ENCODE measurements at places on chromosomes 4 and X.

DNA sequence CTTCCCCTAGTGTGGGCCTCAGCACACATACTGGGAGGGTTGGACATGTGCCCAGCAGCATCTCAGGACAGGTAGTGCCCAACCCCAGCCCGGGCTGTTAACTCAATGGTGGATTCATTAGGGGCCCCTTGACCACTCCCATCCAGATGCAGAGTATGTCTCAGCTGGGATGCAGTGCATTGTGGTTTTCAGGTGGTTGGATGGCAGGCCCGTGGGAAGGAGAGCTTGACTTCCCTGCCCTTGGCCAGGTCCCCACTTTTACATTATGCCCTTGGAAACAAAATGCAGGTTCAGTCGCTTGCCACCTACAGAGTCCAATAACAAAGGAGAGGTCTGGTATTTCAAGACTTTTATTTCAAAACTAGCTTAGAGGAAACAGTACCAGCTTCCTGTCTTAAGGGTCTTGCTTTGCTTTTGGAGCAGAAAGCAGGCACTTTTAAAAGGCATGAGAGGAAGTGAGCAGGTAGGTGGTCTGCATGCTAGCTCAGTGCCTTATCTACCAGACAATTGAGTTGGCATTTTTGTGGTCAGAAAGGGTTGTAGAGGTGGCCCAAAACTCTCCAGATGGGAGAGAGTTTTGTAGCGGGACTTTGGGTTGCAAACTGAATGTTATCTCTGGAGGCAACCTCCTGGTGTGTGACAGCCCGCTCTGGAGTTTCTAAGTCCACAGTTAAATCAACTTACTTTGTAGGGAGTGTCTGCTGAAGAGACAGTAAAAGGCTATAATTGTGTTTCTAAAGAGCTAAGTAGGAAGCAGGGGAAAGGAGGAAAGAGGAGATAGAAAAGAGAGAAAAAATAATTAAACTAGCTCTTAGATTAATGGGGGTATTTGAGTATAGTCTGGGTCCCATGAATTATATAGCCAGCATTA is 171.0 kb downstream of the GALNTL6 start:
- DNase-seq: no peak

GRCh38 chr4:45621971-45622370 is 501.9 kb downstream of the GABRG1 start:
- no peak for DNase-seq

DNA sequence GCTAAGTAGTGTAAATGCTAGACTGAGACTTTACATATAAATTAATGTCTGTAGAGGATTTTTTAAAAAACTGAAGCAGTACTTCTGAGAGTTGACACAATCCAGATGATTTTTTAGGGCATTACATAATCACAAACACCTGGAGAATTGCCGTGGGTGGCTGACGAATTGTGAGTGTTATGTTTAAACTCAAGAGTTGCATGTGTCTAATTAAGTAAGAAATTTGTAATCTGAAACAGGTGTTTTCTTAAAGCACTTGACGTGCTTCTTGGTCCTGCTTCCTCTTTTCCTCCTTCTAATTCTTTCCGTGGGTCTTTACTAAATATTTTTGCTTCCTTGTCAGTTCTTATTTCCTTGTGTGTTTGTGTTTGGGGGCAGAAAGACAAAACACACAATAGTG is 27.8 kb downstream of the PIR start:
- no peak for DNase-seq

GRCh38 chrX:109534933-109535332 is 1.7 kb upstream of the NXT2 start:
- DNase-seq: no peak

DNA sequence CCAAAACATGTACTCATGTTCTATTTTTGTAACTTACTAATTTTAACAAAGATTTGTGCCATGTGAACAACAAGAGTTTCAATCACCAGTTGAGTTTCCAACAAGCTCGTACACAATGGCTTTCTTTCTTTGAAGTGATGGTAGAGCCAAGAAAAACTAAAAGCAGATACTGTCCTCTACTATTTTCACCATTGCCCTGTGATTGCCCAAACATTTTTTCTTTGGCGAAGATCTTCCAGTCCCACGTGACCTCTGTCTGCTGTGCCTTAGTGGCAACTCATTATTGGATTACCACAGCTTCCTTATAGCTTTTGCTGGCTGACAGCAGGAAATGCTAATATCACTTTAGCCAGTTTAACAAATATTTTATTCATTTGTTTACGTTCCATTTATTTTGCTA is 1147.1 kb downstream of the STIM2 start:
- DNase-seq: no peak

- DNase-seq: no peak
Observed at GRCh38 chr4:110586131-110586850, 36.6 kb downstream of the PITX2 start.

- peak; percentile 2 for DNase-seq
Observed at GRCh38 chrX:22520128-22520828, 247.6 kb downstream of the CBLL2 start.

DNA sequence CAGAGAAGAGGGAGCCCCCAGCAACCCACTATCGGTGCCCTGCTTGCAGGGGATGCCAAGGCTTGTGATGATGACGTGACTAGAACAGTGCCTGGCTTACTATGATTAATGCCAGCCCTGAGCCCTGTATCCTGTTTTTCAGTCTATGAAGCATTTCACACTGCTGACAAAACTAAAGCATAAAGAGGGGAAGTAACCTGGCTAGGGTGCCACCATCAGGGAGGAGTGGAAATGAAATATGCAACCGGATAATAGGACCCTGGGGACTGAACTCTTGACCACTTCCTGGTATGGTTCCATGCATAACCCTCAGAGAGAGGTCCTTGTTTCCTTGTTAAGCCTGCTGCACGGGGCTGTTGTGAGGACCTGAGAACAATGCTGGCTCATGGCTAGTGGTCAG is 50.3 kb downstream of the MED28 start:
- DNase-seq: no peak

- DNase-seq: no peak
Observed at GRCh38 chr4:88751258-88752075, 53.8 kb upstream of the NAP1L5 start.

- DNase-seq: no peak
Observed at GRCh38 chrX:143664302-143664701, 28.4 kb upstream of the SLITRK4 start.

DNA sequence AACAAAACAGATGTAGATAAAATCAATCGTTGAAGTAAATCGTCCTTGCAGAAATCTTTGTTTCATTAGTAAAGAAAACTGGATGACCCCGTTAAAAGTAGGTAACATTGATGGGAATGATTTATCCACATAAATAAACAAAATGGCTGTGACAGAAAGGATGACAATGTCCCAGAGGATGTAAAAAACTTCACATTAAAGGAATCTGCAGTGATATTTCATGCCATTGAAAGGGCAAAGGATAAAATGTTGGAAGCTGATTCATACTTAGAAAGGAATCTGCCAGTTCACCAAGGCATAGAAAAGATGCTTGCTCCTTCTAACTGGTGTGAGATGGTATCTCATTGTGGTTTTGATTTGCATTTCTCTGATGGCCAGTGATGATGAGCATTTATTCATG is 24.2 kb upstream of the EPGN start:
- no peak for DNase-seq

DNA sequence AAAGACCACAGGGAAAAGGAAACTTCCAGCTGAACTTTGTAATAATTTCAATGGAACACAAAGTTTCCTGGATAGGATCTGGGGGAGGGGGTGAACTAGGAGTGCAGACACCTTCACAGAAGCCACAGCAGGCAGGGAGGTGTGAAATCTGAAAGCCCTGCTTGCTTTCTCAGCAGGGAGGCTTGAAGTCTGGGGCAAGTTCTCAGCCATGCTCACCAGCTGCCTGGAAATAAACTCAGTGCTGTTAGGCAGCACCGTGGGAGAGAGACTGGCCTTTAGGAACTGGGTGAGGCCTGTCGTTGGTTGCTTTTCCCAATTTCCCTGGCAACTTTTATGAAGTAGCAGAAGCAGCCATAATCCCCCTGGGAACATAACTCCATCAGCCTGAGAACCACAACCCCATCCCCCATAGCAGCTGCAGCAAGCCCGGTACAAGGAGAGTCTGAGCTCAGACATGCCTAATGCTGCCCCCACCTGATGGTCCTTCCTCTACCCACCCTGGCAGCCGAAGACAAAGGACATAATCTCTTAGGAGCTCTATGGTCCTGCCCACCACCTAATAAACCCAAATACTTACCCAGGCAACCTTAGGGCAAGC is 39.2 kb upstream of the NMU start:
- no peak for DNase-seq

- DNase-seq: no peak
Observed at GRCh38 chrX:119647552-119648420, 41.6 kb upstream of the NKRF start.

DNA sequence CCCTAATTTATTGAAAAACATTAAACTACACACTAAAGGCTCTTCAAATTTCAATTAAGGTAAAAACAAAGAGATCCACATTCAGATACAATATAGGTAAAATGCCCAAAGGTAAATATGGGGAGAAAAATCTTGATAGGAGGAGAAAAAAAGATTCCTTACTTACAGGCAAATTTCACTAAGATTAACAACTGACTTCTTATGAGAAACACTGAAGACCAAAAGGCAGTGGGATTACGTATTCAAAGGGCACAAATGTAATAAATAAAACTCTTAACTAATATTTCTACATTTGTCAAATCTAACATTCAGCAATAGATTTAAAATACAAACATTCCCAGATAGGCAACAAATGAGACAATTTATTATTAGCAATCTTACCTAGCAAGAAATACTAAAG is 829.3 kb downstream of the SH3BGRL start:
- no peak for DNase-seq

DNA sequence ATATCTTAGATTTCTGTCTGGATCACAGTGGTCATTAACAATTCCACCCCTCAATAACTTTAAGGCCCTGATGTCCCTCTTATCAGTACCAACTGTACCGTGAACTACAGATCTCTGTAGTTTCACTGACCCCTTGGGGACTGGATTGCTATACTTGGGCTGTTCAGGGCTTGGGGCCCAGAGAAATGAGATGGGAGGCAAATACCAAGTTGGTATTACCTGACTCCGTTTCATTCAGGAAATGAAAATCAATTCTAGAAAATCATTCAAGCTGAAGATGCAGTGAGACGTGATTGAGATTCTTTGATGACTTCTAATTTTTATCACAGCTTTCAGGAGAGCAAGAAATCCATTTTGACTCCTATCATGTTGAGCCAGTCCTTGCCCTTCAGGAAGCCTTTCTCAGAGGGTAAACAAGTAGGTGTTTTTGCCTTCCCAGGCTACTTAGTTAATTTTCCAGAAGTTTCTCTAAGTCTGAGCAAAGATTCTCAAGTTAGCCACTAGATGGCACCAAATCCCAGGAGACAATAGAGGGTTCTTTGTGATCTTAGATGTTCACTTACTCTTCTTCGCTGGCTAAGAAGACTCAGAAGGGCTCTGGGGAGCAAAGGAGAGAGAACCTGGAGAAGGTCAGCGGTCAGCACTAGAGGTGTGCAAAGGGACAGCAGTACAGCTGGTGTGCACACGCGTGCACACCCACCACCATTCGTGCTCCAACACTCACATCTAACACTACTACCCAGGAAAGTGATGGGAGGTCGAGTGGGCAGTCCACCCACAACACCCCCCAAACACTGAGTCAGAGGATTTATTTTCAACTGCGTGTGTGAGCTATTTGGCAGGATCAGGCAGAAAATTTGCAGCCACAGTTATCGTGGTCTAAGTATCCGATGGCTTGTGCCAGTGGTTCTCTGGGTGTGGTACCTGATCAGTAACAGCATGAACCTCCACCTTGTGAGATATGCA is 7.4 kb downstream of the HNRNPH2 start:
- DNase-seq: no peak

GRCh38 chrX:149074398-149074797 is 430.7 kb downstream of the IDS start:
- DNase-seq: peak; percentile 42

DNA sequence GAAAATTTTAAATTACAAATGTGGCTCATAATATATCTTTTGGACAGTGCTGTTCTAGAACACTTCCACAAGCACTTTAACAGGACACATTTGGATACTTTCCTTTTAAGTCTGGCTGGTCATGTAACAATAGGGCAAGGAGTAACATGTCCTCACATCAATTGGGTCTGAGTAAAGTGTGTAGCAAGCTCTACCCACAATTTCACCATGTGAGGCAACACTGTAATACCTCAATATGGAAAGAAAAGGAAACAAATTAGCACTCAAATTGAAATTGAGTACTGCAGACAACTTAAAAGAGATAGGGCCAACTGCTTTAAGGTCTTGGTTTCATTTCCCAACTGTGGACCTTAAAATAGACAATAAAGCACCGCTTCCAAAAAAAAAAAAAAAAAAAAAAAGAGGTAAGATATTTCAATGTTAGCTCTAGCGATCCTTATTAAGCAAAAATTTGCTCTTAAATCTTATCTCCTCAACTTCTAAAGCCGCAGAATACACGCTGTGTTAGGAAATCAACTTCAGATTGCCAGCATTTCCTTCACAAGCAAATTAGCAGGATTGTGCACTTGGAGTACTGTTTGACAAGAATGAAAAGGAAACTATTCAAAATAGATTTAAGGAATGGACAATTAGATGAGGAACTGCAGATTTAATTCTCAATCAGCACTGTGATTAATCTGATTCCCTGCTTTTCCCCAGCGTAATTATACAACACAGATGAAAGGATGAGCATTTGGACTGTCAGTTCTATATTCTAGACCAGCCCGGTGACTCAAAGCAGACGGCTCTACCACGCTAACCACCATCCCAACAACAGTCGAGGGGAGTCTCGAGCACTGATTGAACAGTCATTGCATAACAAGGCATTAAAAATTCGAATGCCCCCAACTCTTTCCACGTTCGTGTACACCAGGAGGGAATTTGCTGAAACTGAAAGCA is 1.6 kb downstream of the CASK start:
- no peak for DNase-seq
